ENCODE measurements at places on chromosomes 1 and 21.

GRCh38 chr1:96980448-96980847, 258.9 kb downstream of the PTBP2 start:
- DNase-seq = no peak

GRCh38 chr1:93577536-93578432, 103.9 kb downstream of the BCAR3 start:
- no peak for DNase-seq

- no peak for DNase-seq
Observed at GRCh38 chr1:196779093-196779492, 4.5 kb downstream of the CFHR3 start.

DNA sequence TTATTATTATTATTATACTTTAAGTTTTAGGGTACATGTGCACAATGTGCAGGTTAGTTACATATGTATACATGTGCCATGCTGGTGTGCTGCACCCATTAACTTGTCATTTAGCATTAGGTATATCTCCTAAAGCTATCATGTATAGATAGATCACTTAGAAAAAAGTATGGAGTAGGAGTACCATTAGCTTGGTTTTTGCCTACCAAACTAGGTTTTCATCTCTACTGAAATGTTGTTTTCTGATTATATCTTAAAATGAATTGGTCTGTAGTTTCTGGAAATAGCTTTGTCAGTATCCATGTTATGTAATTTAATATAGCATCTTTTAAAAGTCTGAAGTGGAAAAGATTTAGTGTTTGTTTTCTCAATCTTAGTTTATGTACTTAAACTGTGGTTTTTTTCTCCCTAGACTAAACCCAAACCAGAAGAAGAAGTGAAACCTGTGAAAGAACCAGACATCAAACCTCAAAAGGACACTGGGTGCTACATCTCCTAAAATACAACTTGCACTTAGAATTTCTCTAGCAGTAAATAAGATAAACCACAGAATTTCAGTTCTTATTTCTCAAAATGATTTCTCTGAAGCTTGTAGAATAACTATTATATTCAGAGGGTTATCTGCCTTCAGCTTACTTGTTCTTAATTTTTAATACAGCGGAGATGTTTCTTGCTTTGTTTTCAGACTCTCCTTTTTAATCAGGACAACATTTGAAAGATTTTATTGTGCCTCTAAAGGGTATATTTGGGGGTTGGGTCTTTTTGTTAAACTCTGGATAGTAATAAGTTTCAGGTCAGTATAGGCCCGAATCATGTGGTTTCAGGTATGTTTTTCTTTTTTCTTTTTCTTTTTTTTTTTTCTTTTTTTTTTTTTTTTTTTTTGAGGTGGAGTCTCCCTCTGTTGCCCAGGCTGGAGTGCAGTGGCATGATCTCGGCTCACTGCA, 4.5 kb upstream of the FAM177B start:
- no peak for DNase-seq

- no peak for DNase-seq
Observed at GRCh38 chr1:44511769-44512168, 106.7 kb downstream of the RNF220 start.

- no peak for DNase-seq
Observed at GRCh38 chr1:204880906-204881305, 10.2 kb downstream of the NFASC start.

DNA sequence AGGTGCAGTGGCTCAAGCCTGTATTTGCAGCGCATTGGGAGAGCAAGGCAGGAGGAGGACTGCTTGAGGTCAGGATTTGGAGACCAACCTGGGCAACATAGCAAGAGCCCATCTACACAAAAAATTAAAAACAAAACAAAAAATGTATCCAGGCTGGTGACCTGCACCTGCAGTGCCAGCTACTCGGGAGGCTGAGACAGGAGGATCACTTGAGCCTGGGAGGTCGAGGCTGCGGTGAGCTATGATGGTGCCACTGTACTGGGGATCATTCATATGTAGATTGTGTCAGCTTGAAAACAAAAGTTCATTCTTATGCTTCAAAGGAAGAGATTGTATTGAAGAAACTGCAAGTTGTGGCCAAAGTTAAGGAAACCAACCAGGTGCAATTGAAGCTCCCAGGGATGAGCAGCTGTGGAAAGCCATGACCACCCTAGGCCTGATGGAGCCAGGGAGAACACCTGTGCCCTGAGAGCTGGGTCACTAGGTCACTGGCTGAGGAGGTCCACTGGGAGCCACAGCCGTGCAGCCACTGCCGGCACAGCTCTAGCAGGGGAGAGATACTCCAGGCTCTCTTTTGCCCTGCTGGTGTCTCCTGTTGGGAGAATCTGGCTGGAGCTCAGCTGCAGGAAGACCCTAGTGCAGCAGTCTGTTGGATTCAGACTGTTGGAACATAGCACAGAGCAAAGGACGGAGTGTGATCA, 13.3 kb upstream of the BRWD1 start:
- DNase-seq = no peak

Measured in neural crest cell (in vitro differentiated cells).